Mammary epithelial cell (primary cell): ENCODE measurements at places on chromosomes 7 and 10.
A peak's percentile ranks its signal among the peaks of the same experiment; 100 is the strongest.

DNA sequence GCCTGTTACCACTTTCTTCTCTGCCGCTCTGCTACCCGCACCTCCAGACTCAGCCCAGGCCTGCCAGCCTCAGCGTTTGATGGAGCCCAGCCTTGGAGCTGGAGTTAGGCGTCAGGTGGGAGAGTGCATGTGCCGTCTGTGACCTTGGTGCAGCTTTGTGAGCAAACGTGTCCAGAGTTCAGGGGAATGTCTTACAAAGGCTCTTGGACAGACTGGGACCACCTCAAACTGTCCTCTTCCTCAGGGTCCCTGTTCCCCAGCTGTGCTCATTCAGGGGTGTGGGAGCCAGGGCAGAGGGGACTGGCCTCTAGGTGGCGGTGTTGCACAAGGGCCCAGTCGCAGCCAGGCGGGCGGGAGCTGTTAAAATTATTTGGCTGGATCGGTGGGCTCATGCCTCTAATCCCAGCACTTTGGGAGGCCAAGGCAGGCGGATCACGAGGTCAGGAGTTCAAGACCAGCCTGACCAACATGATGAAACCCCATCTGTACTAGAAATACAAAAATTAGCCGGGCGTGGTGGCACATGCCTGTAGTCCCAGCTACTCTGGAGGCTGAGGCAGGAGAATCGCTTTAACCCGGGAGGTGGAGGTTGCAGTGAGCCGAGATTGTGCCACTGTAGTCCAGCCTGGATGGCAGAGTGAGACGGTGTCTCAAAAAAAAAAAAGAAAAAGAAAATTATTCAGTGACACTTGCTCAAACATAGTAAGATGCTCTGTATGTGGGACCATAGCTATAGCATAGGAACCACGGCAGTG, 89.2 kb downstream of the ADCY1 start:
- DNase-seq = no peak

- no peak for DNase-seq
Observed at GRCh38 chr10:123604506-123604905, 61.6 kb upstream of the GPR26 start.

- DNase-seq = no peak
Observed at GRCh38 chr10:15069230-15069629, 19.3 kb downstream of the ACBD7 start.

DNA sequence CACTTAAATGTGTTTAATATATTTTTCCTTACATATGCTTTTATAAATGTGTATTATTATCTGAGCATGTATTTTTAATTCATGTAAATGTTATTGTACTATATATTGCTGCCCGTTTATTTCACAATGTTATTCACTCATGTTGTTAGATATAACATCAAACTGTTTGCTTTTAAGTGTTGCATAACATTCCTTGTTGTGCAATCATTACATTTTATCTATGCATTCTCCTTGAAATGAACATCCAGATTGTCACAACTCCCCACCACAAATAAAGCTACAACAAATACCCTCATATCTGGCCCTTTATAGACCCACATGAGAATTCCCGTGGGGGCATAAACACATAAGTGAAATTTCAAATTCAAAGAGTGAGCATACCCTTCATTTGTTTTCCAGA, 264.2 kb downstream of the HPSE2 start:
- DNase-seq = no peak

- DNase-seq = no peak
Observed at GRCh38 chr10:44258019-44258418, 126.9 kb downstream of the CXCL12 start.

- no peak for DNase-seq
Observed at GRCh38 chr10:116886772-116887171, 37.5 kb downstream of the ENO4 start.

GRCh38 chr7:77315182-77315591, 101.0 kb downstream of the GSAP start:
- no peak for DNase-seq

DNA sequence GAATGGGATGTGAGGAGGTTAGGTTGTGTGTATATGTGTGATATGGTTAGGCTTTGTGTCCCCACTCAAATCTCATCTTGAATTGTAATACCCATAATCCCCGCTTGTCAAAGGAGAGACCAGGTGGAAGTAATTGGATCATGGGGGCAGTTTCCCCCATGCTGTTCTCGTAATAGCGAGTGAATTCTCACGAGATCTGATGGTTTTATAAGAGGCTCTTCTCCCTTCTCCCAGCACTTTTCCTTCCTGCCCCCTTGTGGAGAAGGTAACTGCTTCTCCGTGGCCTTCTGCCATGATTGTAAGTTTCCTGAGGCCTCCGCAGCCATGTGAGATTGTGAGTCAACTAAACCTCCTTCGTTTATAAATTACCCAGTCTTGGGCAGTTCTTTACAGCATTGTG, 47.3 kb downstream of the NPVF start:
- no peak for DNase-seq

GRCh38 chr7:146764458-146764857, 647.9 kb downstream of the CNTNAP2 start:
- no peak for DNase-seq

GRCh38 chr7:117188376-117188775, 134.5 kb downstream of the WNT2 start:
- no peak for DNase-seq

DNA sequence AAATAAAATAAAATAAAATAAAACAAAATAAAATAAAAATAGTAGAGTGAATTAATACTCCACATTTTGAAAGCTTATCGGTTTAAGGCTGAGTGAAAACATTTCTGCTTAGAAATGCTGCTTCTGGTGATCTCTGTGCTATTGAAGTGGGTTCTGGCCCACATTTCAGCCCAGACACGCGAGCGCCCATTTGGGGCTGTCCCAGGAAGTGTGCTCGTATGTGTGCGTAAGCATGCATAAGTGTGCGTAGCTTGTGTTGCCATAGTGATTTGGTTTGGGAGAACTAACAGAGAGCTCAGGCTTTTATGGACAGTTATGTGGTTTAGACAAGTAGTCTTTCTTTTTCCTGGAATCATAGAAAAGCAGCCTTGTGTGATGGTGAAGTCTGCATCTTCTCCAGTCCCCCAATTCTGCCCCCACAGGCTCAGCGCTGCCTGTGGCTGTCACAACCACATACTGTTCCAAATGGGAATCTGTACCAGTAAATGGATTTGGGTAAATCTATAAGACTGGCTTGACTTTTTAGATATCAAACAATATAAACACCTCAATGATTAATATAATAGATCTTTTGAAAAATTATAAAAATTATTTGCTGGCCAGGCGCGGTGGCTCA, 29.8 kb upstream of the PURB start:
- no peak for DNase-seq

GRCh38 chr10:131755200-131755599, 145.6 kb upstream of the PPP2R2D start:
- no peak for DNase-seq

- no peak for DNase-seq
Observed at GRCh38 chr7:117349570-117349969, 26.7 kb upstream of the WNT2 start.

- DNase-seq = no peak
Observed at GRCh38 chr7:75876126-75876881, 2.5 kb upstream of the RHBDD2 start.

GRCh38 chr10:100037758-100038315, 28.1 kb upstream of the DNMBP start:
- peak; percentile 19 for DNase-seq

- DNase-seq = peak; percentile 65
Observed at GRCh38 chr7:25849500-25850184, 302.4 kb upstream of the NFE2L3 start.

GRCh38 chr10:5092848-5093790, 1.1 kb upstream of the AKR1C3 start:
- DNase-seq = no peak

DNA sequence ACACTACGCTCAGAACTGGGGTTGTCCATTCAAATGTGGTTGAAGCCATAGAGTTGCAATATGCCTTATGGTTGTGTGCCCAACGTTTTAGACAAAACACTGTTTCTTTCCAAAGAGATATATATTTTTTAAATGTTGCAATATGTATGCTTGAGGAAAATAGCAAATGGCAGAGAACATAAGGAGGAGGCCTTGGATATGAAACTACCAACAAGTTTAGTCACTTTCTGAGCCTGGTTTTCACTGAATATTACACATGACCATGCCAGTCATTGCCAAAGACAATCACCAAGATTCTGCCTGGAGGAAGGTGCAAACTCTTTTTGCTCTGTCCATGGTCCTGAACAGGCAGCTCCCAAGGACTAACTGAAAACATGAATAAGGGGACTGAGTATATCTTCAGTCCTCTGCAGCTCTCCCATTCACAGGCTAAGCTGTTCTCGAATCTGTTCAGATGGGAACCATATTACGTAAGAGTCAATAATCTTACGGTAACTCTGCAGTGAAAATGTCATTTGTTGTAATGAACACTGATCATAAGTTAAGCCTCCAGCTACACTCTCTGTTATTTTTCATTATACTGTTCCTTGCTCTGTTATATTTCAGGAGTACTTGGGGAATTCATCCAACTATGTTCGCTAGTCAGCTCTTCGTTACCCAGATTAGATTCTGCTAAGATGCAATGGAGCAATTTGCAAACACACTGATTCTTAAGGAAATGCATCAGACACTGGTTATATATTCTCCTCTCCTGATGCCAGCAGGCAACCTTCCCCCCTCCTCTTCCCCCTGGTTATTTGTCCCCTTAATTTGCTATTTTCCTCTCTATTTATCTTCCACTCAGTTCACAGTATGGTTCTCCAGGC, 90.7 kb upstream of the C1QL3 start:
- peak; percentile 22 for DNase-seq

- no peak for DNase-seq
Observed at GRCh38 chr7:103811290-103811689, 178.2 kb downstream of the RELN start.

DNA sequence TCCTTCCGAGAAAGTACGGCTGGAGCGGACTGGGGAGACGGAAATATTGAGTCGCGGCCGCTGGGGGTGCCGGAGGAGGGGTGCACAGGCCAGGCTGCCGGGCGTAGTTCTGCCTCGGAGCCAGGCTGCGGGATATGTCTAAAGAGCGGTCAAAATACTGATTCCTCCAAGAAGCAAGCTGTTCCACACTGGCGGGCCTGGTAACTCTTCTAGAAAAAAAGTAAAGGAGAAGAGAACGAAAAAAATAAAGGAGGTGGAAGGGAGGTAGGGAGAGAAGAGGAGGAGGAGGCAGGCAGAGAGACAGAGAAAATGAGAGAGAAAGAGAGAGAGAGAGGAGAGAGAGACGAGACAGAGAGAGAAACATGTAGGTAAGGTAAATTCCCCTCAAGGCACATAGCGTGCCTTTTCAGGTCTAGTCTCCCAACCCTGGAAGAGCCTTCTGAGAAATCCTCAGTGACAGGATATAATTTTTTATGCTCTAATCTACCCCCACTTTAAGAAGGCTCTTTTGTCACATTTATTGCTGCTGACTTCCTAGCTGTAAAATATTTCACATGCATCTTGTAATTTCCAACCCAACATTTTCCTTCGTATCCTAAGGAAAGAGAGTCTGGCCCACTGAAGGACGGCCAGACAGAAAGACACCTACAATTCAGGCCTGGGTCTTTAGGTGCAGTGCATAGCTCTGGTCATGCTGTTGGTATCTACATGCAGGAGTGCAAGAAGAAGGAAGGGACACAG, 5.7 kb downstream of the DLX5 start:
- DNase-seq = no peak
